Activated naive CD4-positive, alpha-beta T cell (primary cell): ENCODE measurements at places on chromosomes 11 and 22.

DNA sequence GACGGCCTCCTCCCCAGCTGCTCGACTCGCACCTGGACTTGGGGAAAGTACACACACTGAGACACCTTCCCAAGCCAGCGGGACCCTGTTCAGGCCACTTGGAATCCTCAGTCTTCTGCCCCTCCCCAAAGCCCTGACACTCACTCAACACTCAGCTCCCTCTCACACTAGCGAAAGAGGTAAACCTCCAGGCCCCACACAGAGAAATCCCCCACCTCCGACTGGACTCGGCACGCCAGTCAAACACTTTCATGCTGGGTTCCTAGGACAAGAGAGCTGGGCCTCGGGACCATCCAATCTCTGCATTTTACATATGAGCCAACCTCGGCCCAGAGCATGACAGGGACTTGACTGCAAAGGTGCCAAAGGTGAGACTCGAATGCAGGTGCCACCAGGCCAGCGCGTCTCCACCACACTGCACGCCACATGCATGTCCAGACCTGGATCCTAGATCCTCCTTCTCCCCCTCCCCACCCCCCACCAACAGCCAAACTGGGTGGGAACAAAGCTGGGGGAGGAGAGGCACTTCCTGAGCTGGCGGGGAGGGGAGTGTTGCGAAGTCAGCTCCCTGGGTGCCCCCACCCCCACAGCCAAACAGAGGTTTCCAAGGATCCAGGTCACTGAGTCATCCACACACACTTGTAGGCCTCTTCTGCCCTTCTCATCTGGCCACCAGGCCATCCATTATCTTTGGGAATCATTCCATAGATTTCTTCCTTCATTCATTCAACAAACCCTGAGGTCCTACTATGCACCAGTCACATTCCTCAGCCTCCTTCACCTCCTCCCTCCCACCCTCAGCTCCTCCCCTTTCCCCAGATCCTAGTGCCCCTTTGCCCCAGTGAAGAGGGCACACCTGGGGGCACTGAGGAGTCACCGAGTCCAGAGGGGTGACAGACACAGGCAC lies 10.7 kb upstream of the CD5 start:
- DNase-seq, result no peak

- no peak for DNase-seq
These were observed 191.8 kb upstream of the E2F8 start for GRCh38 chr11:19432370-19433061.

- DNase-seq, result no peak
These were observed 11.6 kb downstream of the LIF start for GRCh38 chr22:30234786-30235470.

DNA sequence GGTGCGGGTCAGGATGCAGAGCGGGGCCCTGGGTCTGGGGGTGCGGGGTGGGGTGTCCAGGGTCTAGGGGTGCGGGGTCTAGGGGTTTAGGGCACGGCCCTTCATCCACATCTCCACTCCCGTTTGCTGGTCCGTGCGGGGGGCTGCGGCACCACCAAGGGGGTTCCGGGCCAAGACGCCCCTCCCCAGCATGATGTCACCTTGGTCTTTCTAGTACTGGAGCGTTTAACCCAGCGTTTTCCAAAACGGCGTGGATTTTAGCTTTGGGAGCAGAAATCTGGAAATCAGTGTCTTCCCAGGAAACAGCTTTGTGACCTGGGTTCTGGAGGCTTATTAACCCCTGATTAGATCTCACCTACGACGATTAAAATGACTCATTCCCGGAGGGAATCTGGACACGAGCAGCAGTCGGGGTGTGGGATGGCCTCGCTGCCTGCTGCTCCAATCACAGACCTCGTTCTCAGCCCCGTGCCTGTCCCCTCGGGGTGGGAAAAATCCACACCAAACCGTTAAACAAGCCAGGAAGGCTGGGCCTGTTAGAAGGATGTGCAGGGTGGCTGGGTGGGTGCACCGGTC lies 759 bp downstream of the AP2A2 start:
- DNase-seq, result no peak

GRCh38 chr22:20436768-20437612 lies 635 bp downstream of the SCARF2 start:
- DNase-seq, result no peak

GRCh38 chr11:65863889-65864705 lies 3.9 kb downstream of the MUS81 start:
- DNase-seq, result no peak

- no peak for DNase-seq
These were observed 26.6 kb upstream of the OSBPL5 start for GRCh38 chr11:3191586-3192324.

- no peak for DNase-seq
These were observed 5.6 kb upstream of the MPEG1 start for GRCh38 chr11:59218319-59218718.

DNA sequence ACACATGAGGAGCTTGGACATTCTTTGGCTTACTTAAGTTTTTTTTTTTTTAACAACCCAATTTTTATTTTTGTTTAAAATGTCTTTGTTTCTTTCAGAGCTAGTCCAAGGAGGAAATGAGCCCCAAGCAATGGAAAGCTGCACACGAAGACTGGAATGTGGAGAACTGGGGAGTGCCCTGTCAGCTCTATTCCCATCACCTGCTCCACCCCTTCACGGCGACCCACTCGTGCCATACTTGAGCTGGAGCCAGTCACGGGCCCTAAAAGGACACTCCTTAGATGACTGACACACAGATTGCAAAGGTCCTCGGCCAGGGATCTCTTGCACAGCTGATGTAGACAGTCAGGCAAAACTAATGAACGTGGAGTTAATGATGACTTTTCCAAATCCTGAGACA lies 10.6 kb upstream of the SLC25A18 start:
- DNase-seq, result no peak

GRCh38 chr11:121420398-121420797 lies 31.7 kb upstream of the SORL1 start:
- no peak for DNase-seq

DNA sequence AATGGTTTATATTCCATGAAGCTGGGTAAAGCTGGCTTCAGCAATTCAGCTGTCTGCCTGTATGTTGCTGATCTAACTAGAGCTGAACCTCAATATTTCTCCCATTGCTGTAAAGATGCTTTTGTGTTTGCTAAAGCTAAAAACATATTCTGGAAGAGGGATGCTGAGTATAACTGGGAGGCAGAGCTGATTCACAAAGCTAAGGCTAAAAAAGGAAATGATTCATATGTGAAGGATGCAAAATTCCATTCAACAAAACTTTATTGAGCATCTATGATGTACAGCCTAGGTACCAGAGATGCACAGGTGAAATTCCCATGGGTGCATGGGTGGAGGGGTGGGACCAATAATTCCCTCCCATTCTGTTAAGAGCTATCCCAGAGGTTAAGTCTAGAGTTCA lies 193.9 kb downstream of the KIF18A start:
- no peak for DNase-seq
